Fibroblast of skin of scalp (primary cell): ENCODE measurements at places on chromosomes 5 and 9.

DNA sequence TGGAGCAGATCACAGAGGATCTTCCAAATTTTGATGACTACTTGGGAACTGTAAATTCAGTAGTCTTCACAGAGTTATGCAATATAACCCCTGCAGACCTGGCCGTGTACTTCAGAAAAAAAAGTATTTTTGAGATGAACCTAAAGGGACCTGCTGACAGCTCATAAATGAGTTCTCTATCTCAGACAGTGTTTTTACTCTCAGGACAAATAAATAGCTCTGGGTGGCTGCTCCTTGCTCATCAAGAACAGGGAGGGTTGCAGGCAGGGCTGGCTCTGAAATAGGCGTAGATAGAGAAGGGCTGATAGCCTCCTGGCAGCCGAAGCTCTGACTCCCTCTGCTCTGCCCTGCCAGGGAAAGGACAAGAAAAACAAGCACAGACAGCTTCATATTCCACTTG is 64.8 kb downstream of the PLAC8L1 start:
- no peak for DNase-seq

DNA sequence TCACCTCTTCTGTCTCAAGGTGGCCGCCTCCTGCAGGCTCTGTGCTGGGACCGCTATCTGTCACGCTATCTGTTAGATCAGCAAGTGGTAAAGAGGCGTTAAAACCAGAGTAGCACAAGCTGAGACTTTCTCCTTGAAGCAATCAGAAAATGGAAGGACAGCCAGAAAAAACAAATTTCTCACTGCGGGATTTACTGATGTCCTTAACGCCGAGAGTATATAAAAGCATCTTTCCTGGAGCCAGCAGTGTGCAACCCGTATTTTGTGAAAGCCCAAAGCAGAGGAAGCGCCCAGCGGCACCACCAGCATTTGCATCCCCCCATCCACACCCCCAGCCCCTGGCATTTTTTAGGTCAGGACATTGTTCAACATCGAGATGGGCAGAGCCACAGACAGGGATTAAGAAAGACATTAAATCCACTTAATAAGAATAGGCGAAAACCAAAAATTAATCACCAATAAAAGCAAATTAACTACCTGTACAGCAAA is 48.6 kb downstream of the DUSP1 start:
- no peak for DNase-seq

GRCh38 chr5:62585751-62586150 is 7.1 kb downstream of the LRRC70 start:
- DNase-seq, result no peak

DNA sequence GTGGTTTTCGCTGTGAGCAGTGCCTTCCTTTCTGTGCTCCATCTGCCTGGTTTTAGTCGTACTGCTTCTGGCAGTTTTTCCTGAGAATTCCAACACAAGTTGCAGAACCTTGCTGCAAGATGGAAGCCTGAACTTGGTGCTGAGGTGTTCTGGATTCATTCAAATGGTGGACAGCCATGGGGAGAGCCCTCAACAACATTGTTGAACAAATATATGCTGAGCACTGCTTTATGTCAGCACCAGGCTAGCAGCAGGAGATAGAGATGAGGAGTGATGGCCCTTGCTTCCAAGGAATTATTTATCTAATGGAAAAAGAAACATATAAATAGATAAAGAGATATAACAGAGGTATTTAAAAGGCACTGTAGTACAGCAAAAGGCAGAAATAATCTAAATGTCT is 7.3 kb upstream of the RPS6 start:
- no peak for DNase-seq

GRCh38 chr5:68405784-68406743 is 190.5 kb downstream of the PIK3R1 start:
- DNase-seq, result no peak

- no peak for DNase-seq
Observed at GRCh38 chr5:89899559-89899958, 510.0 kb downstream of the CETN3 start.

- no peak for DNase-seq
Observed at GRCh38 chr5:57770039-57770438, 287.4 kb upstream of the ACTBL2 start.

DNA sequence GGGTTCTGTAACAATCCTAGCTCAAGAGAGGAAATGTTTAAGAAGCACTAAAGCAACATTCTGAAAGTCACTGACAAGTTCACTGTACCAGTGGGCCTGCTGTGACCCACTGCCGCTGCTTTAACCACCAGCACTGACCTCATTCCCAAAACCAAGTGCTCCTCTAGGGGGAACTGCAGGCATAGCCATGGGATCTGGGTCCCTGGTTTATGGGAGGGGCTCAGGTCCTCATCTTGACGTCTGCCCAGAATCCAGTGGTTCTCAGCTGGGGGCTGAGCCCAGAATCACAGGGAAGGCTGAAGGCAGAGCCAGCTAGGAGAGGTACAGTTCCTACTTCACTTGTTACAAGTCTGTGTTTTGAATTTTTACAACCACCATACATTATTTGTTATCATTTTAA is 36.1 kb upstream of the SLC2A8 start:
- peak; percentile 43 for DNase-seq

DNA sequence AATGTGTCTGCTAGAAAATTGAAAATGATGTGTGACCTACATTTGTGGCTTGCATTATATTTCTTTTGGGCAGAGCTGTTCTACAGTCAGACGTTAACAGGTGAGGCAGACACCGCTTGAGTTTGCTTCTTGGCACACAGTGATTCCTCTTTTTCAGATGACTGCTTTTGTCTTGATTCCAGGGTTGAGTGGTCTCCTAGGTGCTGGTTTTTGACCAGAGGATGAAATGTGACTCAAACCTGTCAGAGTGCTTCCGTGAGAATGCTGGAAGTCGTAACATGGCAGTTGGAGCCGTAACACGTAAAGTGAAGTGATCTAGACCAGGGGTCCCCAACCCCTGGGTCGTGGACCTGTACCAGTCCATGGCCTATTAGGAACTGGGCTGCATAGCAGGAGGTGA is 28.3 kb upstream of the NDFIP1 start:
- DNase-seq, result no peak

DNA sequence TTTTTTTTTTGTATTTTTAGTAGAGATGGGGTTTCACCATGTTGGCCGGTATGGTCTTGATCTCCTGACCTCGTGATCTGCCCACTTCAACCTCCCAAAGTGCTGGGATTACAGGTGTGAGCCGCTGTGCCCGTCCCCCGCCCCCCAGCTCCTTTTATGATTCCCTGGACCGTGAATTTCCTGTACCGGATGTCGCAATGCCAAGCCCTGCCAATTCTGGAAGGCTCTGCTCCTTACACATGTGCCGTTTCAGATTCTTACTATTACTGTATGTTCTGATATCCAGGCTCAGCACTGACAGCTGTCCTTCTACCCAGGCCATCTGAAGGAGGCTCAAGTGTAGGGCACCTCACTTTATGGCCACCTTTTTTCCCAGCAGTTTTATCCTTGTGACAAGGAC is 100.1 kb downstream of the PLCXD3 start:
- DNase-seq, result no peak

GRCh38 chr9:121735793-121736770 is 84.6 kb downstream of the DAB2IP start:
- peak; percentile 70 for DNase-seq

- DNase-seq, result no peak
Observed at GRCh38 chr5:172906888-172907287, 52.3 kb upstream of the RPL26L1 start.

GRCh38 chr9:94144394-94144793 is 60.1 kb downstream of the PTPDC1 start:
- DNase-seq, result no peak

DNA sequence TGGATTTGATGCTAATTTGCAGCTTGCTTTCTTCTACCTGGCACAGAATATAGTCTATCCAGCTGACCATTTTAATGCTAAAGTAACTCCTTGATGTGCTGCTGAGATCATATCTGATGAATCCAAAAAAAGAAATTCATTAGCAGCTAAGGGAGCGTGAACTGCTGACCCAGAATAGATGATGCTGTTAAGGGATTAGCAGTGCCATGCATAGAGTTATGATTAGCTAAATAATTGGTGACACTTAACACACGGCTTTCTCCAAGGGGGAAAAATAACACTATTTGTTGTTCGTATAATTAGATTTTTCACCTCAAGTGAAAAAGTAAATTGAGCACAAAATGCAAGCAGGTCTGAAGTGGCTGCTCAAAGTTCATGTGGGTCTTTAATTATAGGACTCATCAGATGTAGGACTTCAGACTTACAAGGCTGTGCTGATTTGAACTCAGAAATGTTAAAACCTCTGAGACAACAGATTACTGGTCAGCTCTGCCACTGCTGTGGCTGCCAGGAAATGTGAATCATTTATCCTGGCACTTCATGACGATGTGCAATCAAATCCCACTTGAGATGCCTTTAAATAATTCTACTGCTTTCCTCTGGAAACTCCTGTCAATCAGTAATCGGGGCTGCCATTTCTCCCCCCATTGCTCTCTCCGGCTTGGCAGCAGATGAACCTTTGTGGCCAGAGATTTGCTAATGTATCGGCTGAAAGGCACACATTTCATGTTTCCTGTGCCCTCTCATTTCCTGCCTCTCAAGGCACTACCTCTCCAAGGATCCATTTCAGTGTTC is 291.6 kb upstream of the C9orf72 start:
- peak; percentile 72 for DNase-seq

DNA sequence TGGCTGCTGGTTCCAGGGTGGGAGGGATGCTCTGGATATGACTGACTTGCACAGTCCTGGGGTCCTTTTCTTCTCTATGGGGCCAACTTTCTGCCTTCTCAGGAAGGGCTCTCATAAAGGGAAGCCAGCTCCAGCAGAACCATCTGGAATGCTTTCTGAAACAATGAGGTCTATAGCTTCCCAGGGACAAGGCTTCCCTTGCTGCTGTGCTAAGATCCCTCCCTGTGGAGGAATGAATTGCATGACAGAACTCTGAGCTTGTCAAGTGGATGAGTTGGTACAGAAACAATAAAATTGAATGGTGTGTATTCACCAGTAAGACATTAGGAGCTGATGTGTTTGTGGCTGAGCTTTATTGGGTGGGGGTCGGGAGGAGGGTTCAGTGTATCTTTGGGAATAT is 19.8 kb downstream of the CKMT2 start:
- DNase-seq, result no peak

- peak; percentile 55 for DNase-seq
Observed at GRCh38 chr9:96651626-96652025, 3.5 kb downstream of the PRXL2C start.

DNA sequence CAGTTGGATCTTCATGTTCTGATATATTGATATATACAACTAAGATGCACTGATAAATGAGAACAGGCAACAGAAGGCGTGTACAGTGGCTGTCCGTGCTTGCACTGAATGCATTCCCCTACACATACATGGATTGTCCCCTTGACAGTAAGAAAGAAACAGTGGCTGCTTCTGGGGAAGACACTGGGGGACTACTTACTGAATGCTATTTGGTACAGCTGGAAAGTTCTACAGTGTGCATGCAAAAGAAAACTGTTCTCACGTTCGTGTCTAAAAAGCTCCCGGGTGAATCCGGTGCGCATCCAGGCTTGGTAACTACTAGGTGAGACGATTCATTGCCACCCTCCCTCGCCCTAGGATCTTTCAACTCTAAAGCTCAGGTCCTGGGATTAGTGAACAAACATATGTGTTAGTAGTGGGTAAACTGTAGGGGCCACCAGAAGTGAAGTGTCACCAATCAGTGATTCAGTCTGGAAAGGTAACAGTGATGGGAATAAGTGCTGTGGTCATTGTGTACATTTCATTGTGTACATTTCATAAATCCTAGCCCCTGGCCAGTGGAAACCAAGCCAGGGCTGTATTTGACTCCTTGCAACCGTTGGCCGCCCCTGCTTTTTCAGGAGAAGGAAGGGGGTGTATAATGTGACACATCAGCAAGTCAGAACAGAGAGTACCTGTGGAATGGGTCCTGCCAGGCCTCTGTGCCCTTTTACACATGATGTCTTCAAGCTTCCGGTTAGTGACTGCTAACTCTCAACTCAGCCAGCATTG is 46.3 kb upstream of the BOD1 start:
- DNase-seq, result no peak

DNA sequence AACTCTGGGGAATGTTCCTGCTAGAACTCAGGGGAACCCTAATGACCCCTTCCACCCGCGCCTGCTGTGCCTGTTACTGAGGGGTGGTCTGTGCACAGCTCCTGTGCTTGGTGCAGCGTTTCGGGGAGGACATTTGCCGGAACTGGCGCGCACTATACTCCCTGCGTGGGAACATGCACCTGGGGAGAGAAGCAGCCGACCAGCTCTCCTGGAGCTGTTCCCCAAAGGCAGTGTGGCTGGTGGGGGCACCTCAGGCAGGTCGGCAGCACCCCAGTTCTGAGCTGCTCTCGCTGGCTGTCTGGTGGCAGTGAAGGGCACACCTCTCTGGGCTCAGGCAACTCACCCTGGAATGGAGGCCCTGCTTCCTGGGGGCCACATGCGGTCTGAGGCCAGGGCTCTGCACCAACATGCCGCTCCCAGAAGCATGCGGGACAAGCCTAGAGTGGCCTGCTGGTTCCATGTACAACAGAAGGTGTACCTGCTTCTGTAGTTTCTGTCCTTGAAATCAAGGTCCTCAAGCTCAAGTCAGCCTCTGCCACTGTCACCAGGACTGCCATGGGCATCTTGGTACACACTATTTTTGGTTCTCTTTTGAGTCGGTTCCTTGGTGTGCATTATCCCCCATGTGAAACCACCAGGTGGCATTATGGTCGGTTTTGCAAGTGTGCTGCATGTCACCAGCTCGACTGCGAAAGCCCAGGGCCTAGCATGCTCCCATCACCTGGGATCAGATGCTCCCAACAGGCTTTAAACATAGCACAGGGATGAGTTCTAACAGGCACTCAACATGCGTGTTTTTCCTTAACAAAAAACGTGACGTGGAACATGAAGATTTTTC is 7.8 kb upstream of the MRNIP start:
- DNase-seq, result no peak

DNA sequence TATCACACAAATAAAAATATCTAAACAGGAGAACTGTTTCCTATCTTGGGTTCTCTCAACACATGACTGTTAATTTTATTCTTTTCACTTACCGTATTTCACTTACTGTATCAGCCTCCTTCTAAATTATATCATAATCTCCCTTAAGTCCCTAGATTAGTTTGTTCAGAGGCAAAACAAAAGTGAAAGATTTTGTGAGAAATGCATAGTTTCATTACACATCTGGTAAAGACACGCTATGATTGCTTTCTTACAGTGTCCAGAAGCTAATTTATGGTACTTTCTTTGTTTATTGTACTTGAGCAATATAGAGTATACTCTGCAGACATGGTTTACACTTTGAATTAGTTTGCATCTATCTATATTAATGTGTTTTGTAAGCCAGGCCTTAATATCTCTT is 159.7 kb upstream of the TLX3 start:
- DNase-seq, result no peak

DNA sequence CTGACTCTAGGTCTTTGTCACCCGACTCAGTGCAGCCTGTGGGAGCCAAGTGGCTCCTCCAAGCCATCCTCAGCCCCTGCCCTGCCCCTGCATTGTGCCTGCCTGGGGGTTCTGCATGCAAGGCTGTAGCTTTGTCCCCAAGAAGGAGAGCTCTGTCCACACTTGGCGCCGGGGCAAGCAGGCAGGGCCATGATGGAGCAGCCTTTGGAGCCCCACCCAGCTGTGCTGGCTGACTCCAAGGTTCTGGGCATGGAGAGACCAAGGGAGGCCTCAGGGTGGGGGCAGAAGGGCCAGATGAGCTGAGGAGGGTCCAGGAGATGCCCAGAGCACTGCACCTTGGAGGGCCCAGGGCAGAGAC is 226.2 kb downstream of the CACNA1B start:
- DNase-seq, result no peak

- DNase-seq, result no peak
Observed at GRCh38 chr5:2523180-2523579, 228.3 kb downstream of the IRX2 start.

GRCh38 chr9:112288029-112288428 is 45.4 kb downstream of the PTBP3 start:
- no peak for DNase-seq
